Stimulated activated CD8-positive, alpha-beta memory T cell treated with anti-CD3 and anti-CD28 coated beads, Interleukin-7, amount 100 ng/mL, for 24 hours (primary cell): ENCODE measurements at places on chromosomes 6 and 20.

DNA sequence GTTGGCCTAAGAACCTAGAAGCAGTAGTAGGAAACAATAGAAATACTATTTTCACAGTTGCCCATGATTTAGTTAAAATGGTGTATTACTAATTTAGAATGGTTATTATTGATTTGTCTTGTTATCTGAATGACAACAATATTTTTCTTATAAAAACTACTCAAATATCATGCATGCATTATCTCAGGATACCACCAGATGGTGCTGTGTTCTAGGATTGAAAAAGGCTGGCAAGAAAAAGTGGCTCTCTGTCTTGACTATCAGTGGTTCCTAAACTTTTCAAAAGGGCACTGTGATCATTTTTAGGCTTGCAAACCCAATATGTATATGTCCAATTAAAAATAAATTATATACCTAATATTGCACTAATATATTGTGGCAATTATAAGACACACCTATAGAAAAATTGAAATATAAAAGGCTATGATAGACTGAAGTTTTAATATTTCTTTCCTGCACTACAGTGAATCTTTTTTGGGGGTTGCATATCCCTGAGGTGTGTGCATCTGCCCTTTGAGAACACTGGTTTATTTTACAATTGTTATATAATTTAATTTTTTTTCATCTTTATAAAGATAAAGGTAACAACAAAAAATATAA is 131.7 kb upstream of the MLIP start:
- no peak for DNase-seq

DNA sequence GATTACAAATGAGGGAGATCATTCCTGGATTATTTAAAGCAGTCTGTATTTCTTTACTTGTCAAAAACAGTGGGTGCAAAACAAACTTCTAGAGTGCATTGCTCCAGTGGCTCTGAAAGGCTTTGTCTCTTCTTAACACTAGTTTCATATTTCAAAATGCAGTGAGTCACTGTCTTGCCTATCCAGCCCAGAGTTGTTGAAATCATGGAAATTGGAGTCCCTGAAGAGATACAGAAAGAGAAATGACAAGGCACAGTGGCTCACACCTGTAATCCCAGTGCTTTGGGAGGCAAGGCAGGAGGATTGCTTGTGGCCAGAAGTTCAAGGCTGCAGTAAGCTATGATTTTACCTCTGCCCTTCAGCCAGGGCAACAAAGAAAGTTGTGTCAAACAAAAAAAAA is 11.3 kb downstream of the SLC2A12 start:
- DNase-seq: no peak

DNA sequence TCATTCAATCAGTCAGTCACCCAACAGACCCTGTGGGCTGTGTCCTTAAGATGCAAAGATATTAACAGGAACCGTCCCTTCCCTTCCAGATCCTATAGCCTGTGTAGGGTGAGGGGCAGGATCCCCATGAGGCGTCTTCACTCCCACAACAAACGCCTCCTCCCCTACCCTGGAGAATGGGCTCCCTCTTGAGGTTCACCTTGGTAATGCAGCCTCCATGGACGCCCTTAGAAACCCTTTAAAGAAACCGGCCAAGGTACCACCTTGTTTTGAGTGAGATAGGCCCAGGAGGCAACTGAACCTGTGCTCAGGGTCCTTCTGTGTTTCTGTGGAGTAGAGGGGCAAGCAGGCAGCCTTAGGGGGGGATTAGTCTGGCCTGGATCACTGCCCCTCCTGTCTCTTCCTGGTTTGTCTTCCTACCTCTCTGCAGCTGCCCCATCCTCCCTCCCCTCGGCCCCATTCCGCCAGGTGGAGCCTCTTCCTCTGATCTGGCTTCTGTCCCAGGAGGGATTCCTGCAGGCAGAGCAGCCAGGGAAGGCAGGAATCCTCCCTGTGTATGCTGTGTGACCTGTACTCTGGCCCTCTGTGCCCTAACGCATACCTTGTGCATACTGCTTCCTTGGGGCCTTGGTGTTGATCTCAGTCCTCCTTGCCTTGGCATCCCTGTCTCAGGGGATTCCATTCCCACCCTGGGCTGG is 6.6 kb upstream of the GUCA1A start:
- DNase-seq: peak; percentile 72

- no peak for DNase-seq
Measured at GRCh38 chr6:31898383-31899011, 999 bp upstream of the EHMT2 start.
